ENCODE measurements at places on chromosomes 12 and 14. TPM values are rescaled to one million over a fixed set of nuclear protein-coding genes. Genes with fewer than 3 reads are reported as not detected.

Gene HVCN1
- total RNA-seq, result 9.5 TPM

Gene P2RX2
- 0.97 TPM for total RNA-seq

Gene NAA30
- total RNA-seq, result 15.8 TPM

Gene TMEM119
- not detected for total RNA-seq

Gene OR4E2
- not detected for total RNA-seq

Gene DYRK4
- total RNA-seq, result 16.6 TPM

Gene SLC25A29
- 580 TPM for total RNA-seq

Gene LBHD2
- not detected for total RNA-seq

Gene VRTN
- 108 TPM for total RNA-seq

Gene MYF5
- not detected for total RNA-seq

Gene GPR132
- total RNA-seq, result 0.59 TPM

Gene NTS
- 3.4 TPM for total RNA-seq

Gene ACVRL1
- 0.42 TPM for total RNA-seq

Gene OLR1
- total RNA-seq, result not detected

Gene MANSC4
- not detected for total RNA-seq

Gene UNG
- 114 TPM for total RNA-seq

Gene SIRT4
- 2.2 TPM for total RNA-seq

Gene DHRS2
- total RNA-seq, result 0.50 TPM

Gene FAM90A1
- total RNA-seq, result 0.40 TPM

Gene RPL10L
- total RNA-seq, result not detected

Gene SLC25A47
- total RNA-seq, result not detected

Gene RBMS2
- total RNA-seq, result 38.1 TPM

Gene CCDC88C
- total RNA-seq, result 47.3 TPM

Gene PLEKHG7
- not detected for total RNA-seq

Gene DHH
- 0.34 TPM for total RNA-seq

Gene AKAP3
- total RNA-seq, result 2.8 TPM

Gene WSCD2
- 0.79 TPM for total RNA-seq

Gene SLC38A4
- total RNA-seq, result not detected

Gene GPR68
- 0.25 TPM for total RNA-seq

Gene OTUB2
- 6.3 TPM for total RNA-seq

Gene IAPP
- not detected for total RNA-seq

Gene ZBTB42
- 7.7 TPM for total RNA-seq

Gene NRXN3
- total RNA-seq, result 16.8 TPM

Gene LHX5
- 0.73 TPM for total RNA-seq

Gene TMPRSS12
- total RNA-seq, result not detected

Gene TAMALIN
- total RNA-seq, result 4.4 TPM

Gene SERPINA3
- total RNA-seq, result not detected

Gene CIROP
- total RNA-seq, result 0.64 TPM

Gene DPPA3
- 1.3 TPM for total RNA-seq

Gene GLI1
- total RNA-seq, result 5.6 TPM

Gene OTX2
- total RNA-seq, result 375 TPM

Gene ZNF891
- total RNA-seq, result 2.9 TPM

Gene TMCC3
- 4.2 TPM for total RNA-seq

Gene ADAM21
- not detected for total RNA-seq

Gene LYZ
- total RNA-seq, result 0.20 TPM

Gene TPH2
- not detected for total RNA-seq

Gene TAS2R30
- total RNA-seq, result 5.7 TPM

Gene CRIP2
- 2.8 TPM for total RNA-seq

Gene VPS33A
- 50.5 TPM for total RNA-seq

Gene FGF6
- not detected for total RNA-seq
